ENCODE measurements at places on chromosomes 5 and 9.

DNA sequence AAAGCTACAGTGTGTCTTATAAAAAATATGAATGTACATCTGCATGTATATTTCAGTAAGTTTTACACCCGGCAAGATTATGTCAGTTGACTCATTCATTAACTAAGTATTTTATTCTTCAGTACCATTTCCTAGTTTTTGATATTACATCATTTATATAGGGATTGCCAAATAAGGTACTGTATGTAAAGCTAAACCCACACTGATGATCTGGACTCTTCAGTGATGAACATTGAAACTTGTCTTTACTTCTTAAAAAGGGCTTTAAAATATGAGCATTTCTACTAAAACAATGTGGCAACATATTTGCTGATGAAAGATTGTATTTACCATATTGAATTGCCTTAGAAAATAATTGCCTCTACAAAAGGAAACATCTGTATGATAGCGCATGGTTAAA is 151.8 kb upstream of the TLX3 start:
- no peak for DNase-seq

- DNase-seq = no peak
These were observed 62.1 kb upstream of the ATG10 start for GRCh38 chr5:81909677-81910076.

DNA sequence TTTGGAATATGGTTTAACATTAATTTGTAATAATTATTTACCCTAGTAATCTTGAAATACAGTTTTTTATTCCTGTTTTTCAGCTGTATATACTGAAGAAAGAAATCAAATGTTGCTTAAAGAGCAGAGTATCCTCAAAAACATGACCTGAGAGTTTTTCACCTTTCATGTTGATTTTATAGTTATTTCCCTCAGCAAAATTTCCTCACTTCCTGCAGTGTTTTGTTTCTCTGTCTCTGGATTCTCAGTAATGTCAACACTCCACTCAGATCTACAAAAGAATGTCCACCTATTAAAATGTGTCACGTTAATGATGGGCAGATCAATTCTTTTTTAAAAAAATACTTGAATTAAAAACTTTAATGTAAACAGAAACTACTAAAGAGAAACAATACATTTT is 398.3 kb downstream of the ANXA1 start:
- DNase-seq = no peak

- DNase-seq = no peak
These were observed 4.3 kb upstream of the FAM169A start for GRCh38 chr5:74870299-74871067.

GRCh38 chr5:31664566-31664965 is 25.6 kb downstream of the PDZD2 start:
- DNase-seq = peak; percentile 22

- DNase-seq = no peak
These were observed 279.4 kb downstream of the CWC27 start for GRCh38 chr5:65047948-65048690.

- DNase-seq = no peak
These were observed 6.4 kb downstream of the PRLR start for GRCh38 chr5:35223787-35224395.

GRCh38 chr9:16869882-16870595 is 431 bp downstream of the BNC2 start:
- DNase-seq = peak; percentile 41

DNA sequence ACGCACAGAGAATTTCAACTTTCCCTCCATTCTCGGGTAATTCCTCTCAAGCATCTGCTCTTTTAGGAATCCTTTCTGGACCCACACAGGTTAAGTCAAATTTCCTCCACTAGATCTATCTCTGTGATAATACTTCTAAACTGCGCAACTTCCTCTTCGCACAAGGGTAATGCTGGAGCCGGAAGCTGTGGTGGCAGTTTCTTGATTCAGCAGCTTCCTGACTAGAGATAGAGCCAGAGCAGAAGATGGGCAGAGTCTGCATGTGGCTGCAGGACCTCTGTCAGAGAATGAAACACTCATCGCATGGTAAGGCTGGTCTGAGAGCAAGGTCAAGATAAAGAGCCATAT is 11.1 kb upstream of the CDC42SE2 start:
- no peak for DNase-seq

GRCh38 chr9:124280176-124280691 is 22.5 kb downstream of the NEK6 start:
- no peak for DNase-seq

DNA sequence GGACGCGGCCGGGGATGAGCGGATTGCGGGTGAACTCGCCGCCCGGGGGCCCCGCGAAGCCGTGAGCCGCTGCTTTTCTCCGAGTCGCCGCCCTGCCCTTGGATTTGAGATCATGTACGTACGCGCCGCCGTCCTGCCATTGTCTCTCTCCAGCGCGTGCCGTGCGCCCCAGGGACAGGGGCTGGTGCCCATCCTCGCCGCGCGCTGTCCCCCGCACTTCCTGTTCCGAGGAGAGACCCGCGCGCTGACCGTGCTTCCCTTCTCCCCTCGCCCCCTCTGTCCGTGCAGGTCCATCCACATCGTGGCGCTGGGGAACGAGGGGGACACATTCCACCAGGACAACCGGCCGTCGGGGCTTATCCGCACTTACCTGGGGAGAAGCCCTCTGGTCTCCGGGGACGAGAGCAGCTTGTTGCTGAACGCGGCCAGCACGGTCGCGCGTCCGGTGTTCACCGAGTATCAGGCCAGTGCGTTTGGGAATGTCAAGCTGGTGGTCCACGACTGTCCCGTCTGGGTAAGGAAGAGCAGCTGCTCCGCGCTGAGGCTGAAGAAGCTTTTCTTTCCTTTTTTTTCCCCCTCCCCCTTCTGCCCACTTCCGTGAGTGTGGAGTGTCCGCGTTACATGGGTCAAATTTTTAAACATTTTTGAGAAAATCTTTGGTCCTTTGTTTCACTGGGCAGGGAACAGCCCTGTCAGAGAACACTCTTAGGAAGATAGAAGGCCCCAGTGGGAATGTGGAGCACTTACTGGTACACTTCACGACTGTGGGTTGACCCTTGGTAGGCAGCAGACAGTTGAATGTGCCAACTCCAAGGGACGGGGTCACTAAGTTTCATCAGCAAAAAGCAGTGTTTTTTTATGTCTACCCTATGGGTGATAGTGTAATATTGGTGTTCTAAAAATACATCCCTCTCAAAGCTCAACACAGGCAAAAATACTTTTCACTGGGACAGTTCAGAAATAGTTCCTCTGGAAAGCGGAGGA is 727 bp downstream of the RHOBTB3 start:
- peak; percentile 69 for DNase-seq

GRCh38 chr5:112685931-112686330 is 51.8 kb upstream of the APC start:
- peak; percentile 42 for DNase-seq

GRCh38 chr5:61784341-61784740 is 452.3 kb downstream of the ZSWIM6 start:
- DNase-seq = no peak

DNA sequence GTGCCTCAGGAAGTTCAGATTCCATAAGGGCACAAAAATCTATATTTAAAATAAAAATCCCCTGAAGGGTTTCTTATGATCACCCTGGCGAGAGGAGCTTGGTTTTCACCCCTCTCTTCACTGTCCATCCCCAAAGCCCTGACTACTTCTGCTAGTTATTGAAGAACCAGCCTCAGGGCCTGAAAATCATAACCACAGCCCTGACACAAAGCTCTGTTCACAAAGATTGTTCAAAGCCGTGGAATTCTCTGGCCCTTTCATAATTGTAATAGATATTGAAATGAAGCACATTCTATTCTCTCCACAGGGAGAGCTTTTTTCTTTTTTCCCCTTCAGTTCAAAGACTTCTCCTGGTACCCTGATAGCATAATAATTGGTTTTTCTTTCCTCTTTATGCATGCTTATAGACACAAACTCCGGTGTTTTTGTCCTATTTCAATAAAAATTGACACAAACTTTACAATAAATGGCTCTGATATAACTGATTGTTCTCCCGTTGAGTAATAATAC is 343.8 kb downstream of the CAAP1 start:
- DNase-seq = no peak

- DNase-seq = no peak
These were observed 988.3 kb downstream of the TLE1 start for GRCh38 chr9:80701061-80701460.

DNA sequence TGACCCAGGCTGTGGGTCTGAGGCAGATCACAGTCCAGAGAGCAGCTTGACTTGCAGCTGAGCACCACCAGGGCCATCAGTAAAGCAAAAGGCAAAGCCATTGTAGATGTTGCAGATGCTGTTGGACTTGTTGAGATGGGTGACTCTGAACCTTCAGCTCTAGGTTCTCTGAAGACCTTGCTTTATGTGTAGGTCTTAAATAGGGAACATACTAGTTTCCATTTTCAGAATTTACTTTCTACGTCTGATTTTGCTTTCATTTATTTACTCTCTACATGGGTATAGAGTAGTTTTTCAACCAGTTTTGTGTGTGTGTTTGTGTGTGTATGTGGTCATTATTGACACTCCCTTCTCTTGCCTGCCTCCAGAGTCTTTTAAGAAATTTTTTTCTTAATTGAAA is at the start of gene IFNA6:
Gene IFNA6, minus strand, starts transcription at position 101 of the 400 bp plus-strand sequence. Its CDS starts 0 bp downstream, at position 101.
- no peak for DNase-seq

DNA sequence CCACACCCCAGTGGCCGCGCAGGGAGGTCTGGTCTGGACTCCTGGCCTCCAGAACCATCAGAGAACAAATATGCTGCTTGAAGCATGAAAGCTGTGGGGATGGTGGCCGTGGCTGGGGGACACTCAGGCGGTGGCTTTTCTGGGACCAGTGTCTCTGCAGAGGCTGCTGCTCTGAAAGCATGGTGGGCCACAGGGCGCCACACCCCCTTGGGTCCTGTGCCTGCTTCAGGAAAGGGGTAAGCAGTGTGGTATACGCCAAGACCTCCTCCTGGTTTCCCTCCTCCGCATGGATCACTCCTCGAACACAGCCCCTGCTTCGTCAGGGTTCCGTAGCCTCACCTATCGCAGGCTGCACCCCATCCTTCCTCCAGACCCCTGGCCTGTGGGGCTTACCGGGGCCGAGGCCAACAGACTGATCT is 19.7 kb upstream of the TERT start:
- no peak for DNase-seq

GRCh38 chr5:107937651-107938355 is 267.1 kb upstream of the EFNA5 start:
- no peak for DNase-seq

GRCh38 chr9:81825846-81826516 is 102.2 kb upstream of the SPATA31D4 start:
- no peak for DNase-seq

DNA sequence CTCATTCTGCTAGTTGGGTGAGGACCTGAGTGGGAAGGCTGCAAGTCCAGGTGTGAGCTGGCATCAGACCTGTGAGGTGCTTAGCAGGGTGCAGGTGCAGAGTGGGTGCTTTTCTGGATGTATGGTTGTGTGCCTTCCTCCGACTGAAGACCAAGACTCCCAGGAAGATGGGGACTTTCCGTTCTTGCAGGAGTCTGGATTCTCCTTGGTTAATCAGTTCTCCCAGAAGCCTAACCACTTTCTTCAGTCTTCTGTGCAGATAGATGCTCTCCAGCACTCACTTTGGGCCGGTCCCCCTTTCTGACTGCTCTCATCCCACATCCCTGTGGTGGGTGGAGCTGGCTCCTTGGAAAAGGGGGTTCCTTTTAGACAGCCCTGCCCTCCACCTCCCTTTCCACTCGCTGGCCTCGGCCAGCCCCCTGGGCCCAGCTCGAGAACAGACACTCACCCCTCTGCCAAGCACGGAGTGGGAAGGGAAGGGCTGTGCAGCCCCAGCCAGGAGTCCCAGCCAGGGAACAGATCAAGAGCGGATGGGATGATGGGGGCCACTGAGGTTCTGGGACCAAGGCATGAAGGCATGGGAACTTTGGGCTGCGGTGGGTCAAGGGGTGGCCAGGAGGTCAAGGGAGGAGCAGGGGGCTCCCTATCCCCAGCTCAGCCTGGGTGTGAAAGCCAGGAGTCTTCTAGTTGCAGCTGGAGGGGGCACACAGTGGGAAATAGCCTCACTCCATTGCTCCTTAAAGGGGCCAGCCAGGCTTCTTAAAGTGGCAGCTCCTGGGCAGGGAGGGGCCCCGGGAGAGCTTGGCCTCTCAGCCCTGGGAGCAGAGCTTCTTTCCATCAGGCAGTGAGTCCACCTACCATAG is 62.4 kb downstream of the FGF18 start:
- DNase-seq = no peak

DNA sequence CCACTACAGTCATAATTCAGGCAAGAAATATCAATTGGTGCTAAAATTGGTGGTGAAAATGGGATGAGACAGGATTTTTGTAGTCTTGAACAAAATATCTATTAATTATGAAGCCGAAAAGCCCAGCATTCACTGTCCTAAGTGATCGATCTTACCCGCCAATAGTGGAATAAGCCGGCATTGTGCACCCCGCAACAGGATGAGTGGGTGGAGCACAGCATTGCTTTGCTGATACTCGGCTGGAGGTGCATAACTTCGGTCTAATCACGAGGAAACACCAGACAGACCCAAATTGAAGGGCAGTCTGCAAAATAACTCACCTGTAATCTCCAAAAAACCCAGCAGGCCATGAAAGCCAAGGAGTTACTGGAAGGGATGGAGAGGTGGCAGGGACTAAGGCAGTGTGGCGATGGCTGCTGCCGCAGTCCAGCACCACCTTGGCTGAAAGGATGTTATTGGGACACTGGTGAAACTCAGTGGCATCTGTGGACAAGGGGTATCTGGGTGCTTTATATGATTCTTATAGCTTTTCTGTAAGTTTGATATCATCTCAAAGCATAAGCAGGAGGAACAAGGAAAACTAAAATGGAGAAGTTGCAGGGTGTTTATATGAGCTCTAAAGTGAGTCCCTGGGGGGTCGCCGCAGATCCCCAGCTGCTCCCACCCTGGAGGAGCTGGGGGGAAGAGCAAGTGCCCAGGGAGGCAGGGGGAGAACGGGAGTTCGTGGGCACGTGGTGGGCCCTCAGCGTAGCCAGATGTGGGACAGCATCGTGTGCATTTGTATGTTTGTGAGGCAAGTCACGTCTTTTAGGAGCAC is 45.2 kb downstream of the AHRR start:
- DNase-seq = no peak

GRCh38 chr9:114370968-114371320 is 16.8 kb downstream of the AKNA start:
- no peak for DNase-seq

DNA sequence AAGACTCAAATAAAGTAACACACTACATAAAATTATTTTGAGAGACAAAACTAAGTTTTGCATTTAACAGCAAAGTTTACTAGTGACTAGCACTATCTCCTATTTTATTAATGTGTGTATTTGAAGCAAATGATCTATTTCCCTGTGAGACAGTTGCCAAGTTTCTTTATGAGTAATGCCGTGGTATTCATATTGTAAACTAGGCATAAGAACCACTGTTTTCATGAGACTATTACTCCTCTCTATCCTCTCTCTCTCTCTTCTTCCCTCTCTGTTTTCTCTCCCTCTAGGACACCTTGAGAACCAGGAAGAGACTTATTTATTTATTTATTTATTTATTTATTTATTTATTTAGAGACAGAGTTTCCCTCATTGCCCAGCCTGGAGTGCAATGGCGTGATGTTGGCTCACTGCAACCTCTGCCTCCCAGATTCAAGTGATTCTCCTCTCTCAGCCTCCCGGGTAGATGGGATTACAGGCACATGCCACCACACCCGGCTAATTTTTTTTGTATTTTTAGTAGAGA is 61.1 kb downstream of the MLANA start:
- peak; percentile 0 for DNase-seq
